ENCODE measurements at places on chromosomes 12 and 14.

- no peak for DNase-seq
Measured at GRCh38 chr12:50751948-50752721, 11.8 kb upstream of the ATF1 start.

- DNase-seq = no peak
Measured at GRCh38 chr12:123100450-123100849, 50.4 kb downstream of the PITPNM2 start.

DNA sequence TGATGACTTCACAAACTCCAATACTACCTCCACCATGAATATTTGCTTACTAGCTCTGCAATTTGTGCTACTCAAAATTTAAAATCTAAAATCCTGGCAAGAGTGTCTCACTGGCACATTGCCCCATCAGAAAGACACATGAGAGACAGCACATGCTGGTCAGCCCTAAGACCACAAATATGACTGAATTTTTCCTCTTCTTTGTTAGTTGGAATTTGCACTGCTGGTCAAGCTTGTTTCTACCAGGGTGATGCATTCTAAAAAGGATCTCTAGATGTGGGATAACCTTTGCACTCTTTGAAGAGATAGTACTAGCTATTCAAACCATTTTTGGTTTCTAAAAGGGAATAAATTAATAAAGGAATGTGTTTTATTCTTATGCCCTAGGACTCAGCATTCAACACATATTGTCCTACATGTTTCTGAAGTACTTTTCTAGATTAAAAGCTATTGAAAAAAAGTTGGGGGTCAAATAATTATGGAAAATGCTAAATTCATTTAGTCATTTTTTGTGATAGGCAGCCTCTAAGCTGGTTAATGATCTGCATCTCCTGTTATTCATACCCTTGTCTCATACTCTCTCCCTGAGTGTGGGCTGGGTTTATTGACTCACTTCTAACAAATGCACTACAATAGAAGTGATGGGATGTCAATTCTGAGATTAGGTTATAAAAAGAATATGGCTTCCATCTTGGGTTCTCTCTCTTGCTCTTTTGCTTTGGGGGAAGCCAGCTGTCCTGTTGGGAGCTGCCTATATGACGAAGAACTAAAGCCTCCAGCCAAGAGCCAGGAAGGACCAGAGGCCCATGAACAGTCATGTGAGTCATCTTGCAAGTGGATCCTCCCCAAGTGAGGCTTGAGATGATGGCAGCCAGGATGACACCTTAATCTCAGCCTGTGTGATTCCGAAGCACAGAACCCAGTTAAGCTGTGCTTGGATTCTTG, 211.5 kb upstream of the CRY1 start:
- no peak for DNase-seq

DNA sequence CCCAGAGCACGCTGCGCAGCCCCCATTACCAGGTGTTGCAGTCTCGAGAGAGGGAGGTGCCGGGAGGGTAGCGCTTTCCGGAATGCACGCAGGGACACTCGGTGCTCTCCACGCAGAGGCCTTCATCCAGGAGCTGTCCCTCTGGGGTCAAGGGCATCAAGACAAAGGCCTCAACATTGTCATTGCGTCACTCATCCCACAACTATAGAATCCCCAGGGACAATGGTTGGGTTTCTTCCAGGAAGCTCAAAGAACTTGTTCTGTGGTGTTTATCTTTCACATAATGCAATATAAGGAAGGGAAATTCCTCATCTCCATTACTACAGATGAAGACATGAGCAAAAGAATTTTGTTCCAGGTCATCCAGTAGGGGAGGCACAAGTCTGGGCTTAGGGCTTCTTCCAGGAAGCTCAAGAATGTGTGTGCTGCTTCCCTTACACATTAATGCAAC, 52.1 kb downstream of the VWF start:
- DNase-seq = no peak

- DNase-seq = no peak
Measured at GRCh38 chr14:96072076-96072475, 32.9 kb downstream of the C14orf132 start.

- no peak for DNase-seq
Measured at GRCh38 chr14:102930138-102930752, 7.8 kb downstream of the AMN start.

- DNase-seq = no peak
Measured at GRCh38 chr14:75849300-75849895, 132.4 kb downstream of the TGFB3 start.

DNA sequence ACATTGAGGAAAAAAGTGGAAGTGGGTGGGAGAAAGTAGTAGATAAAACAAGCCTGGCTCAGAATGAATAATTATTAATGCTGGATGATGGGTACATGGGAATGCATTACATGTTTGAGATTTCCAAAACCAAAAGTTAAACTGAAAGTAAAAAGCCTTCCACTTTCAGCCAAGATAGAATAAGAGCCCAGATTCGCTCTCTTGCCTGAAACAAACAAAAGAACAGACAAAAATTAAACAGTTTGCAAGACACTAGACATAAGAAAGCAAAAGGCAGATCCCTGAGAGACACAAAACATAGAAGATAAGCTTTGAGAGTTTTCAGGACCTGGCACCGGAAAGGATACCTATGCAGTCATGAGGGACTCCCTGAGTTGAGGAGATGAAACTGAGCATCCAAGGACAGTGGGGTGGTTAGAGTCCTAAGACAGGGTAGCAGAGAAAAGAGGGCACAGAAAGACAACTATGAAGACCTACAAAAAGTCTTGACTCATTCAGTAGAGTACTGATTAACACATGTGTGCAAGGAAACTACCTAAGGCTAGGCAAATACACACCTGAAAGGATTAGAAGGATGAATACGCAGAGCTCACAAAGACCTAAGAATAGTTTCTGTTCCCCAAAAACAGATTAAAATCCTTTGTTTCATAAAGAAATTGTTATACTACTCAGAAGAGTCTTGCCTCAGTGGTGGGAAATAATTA, 54.1 kb downstream of the CEP83 start:
- DNase-seq = no peak

GRCh38 chr14:53683229-53683628, 273.4 kb downstream of the BMP4 start:
- no peak for DNase-seq

DNA sequence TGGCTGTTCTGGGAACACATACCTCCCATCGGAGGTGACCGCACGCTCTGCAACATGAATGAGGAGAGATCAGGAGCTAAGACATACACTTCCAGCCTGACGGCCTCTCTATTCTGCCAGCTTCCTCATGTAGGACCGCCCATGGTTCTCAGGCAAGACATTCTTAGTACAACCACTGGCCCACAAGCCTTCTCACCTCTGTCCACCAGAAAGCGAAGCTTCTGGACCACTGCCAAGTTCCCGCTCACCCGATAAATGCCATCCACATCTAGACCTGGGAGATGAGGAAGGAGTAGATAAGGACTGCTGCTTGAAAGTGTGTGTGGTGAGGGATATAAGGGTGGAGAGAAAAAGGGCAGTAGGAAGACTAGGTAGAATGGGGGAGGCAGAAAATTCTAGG, 5.2 kb downstream of the ARHGAP9 start:
- DNase-seq = no peak

DNA sequence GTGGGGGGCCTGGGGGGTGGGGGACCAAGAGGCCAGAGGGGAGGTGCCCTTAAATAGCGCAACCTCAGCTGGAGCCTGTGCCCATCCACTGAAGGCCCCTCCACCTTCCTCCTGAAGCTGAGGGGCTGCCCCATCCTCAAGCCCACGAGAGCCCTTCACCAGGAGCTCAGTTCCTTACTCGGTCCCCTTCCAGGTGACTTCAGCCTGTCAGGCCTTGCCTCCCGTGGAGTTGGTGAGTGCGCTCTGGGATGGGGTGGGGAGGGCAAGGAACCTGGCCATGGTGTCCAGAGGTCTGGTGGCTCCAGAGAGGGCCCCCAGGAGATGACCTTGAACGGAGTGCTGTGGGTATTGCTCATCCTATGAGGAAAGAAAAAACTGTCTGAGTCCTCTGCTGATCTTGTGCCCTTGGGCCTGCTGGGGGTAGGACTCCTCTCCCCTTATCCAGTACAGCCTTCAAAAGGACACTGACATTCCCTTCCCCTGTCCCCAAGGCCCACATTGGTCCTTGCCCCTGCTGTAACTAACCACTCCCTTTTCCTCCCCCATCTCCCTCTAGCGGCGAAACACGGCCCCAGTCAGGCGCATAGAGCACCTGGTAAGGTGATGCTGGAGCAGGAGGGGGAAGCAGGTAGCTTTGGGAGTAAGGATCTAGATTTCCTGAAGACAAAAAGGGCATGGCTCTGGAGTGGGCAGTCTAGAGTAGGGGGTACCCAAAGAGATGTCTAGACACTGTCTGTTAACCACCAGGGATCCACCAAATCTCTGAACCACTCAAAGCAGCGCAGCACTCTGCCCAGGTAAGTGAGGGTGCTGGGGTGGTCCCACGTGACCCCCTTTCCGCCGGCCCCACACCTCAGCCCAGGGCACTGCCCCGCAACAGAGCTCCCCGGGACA, 3.6 kb downstream of the TNS2 start:
- DNase-seq = peak; percentile 62

GRCh38 chr12:40515041-40515816, 177.0 kb upstream of the CNTN1 start:
- no peak for DNase-seq

DNA sequence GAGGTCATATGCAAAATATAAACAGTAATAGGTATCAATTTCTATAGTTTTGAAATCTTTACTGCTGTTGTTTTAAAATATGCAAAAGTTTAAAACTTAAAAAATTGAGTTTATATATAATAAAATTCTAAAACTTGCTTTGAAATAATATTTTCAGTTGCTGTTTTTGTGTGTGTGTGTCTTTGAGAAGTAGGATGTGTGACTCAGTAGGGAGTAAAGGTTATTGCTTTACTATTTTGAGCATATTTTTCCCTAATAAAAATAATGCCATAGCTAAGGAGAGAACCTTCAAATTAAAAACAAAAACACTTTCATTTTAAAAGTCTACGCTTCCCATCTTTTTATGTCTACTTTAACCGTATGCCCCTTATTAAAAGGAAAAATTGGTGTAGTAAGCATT, 238.1 kb downstream of the FBXL14 start:
- DNase-seq = no peak

DNA sequence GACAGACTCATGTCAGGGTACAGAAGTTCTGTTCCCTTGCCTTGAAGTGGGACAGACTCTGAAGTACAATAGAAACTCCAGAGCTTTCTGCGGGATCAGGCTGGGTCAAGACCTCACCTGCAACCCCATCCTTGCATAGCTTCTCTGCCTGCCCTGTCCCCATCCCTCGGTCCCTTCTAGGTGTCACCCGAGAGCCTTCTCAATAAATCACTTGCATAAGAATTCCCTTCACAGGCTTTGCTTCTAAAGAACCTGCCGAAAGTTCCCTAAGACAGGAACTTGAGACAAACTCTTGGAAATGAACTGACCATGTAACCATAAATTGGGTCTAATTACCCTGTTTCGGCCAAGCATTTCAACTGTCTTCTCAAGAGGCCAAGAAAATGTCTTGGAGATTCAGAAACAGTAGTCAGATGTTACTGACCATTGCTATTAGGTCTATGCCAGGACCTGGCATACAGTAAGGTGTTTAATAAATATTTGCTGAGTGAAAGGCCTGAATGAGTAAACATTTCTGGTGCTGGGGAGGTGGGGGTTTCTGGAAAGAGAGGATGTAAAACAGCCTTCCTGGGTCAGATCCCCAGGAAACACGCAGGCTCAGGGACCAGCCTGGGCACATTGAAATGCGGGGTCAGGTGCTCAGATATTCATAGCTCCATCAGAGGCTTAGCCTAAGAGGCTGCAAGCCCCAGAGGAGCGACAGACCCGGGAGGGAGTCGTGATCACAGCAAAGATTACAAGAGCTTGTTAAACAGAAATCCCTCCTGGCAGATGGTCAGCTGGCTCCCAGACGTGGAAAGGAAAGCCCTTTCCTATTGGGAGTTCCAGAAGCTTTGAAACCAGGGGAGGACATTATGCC, 226.2 kb upstream of the LHX5 start:
- no peak for DNase-seq

DNA sequence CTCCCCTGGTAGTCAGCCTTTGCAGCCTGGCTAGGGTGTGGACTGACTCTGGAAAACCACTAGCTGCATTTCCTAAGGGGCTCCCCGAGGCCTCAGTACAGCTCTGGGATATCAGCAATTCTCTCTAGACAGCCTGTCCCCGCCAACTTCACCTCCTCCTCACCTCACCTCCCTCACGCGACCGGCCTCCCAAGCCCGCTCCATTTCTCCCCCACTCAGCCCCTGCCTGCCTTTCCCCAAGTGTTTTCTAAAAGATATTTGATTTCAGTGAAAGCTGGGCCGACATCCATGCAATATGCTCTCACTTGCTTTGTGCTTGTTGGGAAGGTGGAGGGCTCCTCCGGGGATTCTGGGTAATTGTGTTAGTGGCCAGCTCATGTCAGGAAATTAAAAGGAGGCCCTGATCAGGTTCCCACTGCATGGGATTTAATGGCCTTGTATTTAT, 91.8 kb downstream of the ESRRB start:
- DNase-seq = no peak

GRCh38 chr12:48163150-48163747, 5.9 kb upstream of the ASB8 start:
- DNase-seq = no peak

DNA sequence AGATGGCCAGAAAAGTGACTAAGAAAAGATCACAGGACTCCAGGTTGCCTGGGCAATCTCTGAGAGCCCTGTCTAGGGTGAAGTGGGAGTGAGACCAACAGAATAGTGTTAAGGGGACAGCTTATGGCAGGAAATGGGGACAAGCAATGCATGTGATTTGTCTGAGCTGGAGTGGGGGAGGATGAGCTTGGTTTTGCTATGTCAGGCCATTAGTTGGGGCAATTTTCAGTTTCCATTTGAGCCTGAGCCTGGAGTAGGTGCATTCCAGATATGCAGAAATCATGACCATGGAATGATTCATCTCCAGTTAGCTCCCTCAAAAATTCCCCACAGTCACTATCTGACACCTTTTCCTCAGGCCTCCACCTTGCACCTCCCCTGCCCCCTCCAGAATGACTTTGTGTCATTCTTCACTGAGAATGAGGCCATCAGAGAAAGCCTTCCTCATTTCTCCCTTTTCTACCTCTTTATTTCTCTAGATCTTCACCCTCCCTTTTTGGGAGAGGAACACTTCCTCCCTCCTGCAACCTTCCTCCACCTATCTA, 150.9 kb upstream of the PLEKHG7 start:
- DNase-seq = no peak

GRCh38 chr12:109358154-109358869, 10.6 kb downstream of the MYO1H start:
- DNase-seq = no peak

- DNase-seq = no peak
Measured at GRCh38 chr14:59281609-59282377, 93.3 kb downstream of the DAAM1 start.

GRCh38 chr14:73758392-73759182, 44.4 kb upstream of the PNMA1 start:
- peak; percentile 70 for DNase-seq

DNA sequence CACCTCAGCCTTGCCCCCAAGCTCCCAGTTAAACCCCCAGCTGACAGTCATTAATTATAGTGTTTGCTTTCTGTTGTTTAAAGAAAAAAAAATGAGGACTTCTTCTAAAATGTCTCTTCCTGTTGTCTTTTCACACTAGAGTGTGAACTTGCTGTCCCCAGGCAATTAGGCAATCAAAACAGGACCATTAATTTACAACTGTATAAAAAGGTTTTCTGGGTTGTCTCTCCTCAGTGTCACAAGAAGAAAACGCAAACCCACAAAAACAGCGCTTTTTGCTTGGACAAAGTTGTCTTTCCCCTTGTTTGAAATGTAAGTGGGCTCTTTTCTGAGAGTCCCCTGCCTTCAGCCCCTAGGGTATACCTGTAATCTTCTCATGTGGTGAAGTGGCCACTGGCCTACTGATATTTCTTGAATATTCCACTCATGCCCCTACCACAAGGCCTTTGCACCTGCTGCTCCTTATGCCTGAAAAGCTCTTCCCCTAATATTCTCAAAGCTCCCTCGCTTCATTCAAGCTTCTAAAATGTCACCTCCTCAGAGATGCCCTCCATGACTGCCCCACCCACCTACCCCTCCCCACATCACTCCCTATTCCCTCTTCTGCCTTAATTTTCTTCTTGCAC, 158.9 kb upstream of the PWP1 start:
- DNase-seq = no peak
